Activated CD4-positive, alpha-beta T cell treated with anti-CD3 and anti-CD28 coated beads, Interleukin-2, amount 50 U/mL, for 48 hours (primary cell): ENCODE measurements at places on chromosomes 6 and 20.

- no peak for DNase-seq
Observed at GRCh38 chr6:140366991-140367390, 992.5 kb upstream of the CITED2 start.

GRCh38 chr20:47237715-47238114 is 118.8 kb downstream of the ZMYND8 start:
- DNase-seq: no peak

GRCh38 chr20:46195264-46196036 is 77.3 kb downstream of the CD40 start:
- DNase-seq: no peak

GRCh38 chr6:31814677-31815024 is 432 bp downstream of the HSPA1L start:
- peak; percentile 74 for DNase-seq

DNA sequence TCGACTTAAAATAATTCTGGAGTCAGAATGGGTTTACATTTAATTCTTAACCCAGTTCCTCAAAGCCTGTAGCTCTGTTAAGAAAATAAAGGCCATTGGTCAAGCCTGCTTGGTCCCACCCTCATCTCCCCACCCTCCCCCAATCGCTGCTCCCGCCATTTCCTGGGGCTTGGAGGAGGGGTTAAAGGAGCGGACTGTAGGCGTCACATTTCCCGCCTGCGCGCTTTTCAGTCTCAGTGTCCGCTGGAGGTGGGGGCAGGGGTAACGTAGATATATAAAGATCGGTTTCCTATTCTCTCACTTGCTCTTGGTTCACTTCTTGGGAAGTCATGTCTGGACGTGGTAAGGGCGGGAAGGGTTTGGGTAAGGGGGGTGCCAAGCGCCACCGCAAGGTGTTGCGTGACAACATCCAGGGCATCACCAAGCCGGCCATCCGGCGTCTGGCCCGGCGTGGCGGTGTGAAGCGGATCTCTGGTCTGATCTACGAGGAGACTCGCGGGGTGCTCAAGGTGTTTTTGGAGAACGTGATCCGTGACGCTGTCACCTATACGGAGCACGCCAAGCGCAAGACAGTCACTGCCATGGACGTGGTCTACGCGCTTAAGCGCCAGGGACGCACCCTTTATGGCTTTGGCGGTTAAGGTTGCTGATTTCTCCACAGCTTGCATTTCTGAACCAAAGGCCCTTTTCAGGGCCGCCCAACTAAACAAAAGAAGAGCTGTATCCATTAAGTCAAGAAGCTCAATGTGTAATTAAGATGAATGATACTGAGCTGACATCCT is 58.9 kb downstream of the TRIM38 start:
- DNase-seq: peak; percentile 92

DNA sequence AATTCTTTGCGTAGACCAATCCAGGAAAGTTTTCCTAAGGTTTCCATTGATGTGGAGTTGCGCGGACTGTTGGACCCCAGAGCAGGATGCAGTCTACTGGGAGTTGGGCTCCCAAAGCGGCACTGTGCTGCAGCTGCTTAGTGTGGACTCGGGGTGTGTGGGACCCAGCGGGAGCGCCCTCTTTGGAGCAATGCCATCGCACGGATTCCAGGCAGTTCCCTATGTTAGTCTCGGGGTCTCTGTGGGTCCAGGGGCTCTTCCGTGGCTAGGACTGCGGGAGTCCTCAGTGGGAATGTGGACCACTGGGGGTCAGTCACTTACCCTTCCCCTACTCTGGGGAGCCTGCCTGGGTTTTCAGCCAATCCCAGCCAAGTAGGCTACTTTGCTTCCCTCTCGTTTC is 151.7 kb upstream of the OLIG3 start:
- no peak for DNase-seq

GRCh38 chr6:43172104-43173007 is 1.3 kb downstream of the SRF start:
- peak; percentile 61 for DNase-seq

DNA sequence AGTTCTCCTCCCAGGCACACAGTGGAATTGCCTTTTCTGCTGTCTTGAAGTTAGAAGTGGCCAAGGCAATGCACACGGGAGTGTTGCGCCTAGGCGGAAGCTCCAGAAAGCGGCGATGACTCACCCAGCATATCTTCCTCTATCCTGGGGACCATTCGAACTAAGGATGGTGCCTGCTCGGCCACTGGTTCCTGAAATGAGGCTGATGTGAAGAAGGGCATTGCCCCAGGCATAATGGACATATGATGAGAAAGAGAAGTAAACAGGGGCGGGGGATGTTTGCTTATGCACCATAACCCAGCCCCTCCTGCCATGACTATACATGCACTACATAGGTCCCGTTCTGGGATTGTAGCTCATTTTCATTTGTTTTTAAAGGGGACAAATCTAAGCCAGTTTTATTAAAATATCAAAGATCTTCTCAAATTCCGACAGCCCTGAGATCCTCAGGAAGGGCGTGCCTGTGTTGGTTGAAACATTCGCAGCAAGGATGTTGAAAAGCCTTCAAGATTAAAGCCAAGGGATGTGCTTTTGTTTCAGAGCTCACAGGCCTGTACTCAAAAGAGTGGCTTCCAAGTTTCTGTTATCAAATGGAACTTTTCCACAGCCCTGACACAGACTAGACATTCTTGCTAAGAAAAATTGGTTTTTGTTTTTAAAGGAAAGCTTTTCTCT is 218.5 kb downstream of the LY86 start:
- no peak for DNase-seq

- no peak for DNase-seq
Observed at GRCh38 chr6:36064770-36065396, 37.3 kb downstream of the MAPK14 start.

- no peak for DNase-seq
Observed at GRCh38 chr6:45929421-45930361, 86.0 kb downstream of the CLIC5 start.

GRCh38 chr6:98782772-98783171 is 51.6 kb upstream of the POU3F2 start:
- no peak for DNase-seq

- no peak for DNase-seq
Observed at GRCh38 chr6:38262609-38263008, 377.1 kb downstream of the BTBD9 start.

DNA sequence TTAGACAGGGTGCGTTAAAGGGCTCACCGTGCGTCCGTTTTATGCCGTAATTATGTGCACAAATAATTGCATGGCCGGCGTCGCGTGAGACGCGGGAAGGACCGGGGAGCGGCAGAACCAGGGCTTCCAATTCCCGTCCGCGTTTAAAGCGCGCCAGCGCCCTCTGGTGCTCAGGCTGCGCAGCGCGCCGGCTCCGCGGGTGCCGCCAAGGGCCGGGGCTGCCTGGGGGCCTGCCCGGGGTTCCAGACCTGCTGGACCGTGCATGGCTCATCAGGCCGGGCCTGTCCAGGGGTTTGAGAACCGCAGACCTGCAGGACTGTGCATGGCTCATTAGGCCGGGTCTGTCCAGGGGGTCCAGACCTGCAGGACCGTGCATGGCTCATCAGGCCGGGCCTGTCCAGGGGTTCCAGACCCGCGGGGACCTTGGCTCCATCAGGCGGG is 369.0 kb downstream of the THBS2 start:
- DNase-seq: peak; percentile 76

GRCh38 chr6:160106010-160106409 is 15.6 kb upstream of the SLC22A1 start:
- no peak for DNase-seq

DNA sequence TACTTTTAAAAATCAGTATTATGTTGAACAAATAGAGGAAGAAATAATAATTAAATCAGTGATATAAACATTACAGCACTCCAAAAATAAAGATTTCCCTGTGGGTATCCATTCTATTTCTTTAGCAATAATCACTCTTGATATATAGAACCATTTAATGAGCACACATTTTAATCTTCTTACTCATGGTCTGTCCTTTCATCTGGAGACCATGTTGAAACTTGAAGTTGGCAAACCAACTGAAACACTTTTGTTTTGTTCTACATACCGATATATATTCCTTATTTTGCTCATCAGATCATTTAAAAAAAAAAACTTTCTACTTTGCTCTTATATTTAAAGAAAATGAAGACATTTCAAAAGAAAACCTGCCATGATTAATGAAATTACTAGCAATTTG is 13.4 kb downstream of the C6orf58 start:
- DNase-seq: no peak

DNA sequence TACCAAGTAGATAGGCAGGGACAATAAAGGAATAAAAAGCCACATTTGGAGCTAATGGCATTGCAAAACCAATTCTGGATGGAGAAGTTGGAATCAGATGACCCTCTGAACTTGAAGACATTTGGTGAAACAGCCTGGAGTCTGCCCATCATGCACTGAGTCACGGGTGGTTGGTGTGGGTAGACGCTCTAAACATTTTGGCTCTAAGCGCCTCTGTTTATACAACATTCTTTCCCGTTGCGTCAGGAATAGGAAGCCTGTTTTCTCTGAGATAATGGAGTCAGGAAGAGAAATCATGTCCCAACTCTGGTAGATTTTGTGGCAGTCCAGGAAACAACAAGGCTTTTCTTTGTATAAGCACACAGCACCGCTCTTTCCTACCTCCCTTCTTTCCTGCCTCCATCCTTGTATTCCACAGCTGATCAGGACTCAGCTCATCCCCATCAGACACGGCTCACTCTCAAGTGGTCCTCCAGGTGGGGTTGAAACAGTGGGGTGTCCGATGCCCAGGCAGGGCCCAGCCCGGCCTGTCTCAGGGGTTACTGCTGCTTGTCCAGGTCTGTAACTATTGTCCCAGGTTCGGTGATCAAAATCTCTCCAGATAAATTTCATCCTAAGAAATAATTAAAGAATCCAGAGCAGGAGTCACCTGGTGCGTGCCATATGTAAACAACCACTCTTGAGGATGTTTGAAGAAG is 12.1 kb upstream of the RAMACL start:
- DNase-seq: no peak

DNA sequence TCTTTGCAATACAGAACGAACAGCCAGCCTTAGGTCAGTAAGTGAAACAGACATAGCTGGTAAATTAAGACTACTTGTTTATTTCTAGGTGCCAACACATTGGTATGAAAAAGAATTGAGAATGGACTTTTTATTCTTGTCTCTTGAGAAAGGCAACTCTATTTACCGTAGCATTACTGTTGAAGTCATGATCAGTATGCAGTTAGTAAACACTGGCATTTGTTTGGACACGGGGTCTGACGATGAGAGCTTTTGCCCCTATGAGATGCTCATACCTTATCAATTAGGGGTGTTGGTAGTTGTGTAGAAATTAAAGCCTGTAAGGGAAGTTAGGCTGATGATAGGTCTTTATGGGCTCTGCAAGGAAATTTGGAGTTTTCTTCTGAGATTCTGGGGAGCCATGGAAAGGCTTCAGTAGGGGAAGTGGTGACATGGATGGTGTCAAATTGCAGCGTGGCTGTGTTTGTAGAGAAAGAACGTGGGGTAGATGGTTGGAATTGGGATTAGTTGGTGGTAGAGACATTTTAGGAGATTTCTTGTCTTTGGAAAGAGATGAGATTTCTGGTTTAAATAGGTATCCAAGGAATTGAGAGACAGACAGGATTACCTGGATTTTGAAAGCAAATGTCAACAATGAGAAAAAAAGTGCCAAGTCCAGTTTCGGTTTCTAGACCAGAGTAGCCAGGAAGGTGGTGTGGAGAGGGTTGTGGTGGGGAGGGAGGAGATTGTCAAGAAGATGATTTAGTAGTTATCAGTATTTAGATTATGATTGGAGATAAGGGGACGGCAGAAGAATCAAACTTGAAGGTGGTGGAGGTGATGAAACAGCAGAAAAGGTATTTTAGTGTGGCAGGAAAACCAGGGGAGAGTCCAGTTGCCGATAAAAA is 116.6 kb downstream of the JARID2 start:
- DNase-seq: no peak

DNA sequence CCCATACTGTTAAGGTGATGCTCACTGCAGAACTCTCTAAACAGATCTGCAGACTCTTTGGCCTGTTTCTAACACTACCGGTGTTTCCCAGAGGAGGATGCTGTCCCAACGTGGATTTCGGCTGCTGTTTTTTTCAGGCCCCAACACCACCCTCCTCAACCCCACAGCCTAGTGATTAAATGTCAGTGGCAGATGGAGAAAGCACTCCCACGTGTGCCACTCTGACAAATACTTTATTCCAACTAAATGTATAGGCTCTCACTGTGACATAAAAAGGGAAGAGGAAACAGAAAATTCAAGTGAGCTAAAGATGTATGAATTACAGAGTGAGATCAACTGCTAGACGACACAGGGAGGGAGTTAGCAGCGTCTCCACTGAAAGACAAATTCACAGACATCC is 3.6 kb downstream of the TBC1D20 start:
- no peak for DNase-seq

- DNase-seq: no peak
Observed at GRCh38 chr20:353166-353565, 6.3 kb downstream of the NRSN2 start.

DNA sequence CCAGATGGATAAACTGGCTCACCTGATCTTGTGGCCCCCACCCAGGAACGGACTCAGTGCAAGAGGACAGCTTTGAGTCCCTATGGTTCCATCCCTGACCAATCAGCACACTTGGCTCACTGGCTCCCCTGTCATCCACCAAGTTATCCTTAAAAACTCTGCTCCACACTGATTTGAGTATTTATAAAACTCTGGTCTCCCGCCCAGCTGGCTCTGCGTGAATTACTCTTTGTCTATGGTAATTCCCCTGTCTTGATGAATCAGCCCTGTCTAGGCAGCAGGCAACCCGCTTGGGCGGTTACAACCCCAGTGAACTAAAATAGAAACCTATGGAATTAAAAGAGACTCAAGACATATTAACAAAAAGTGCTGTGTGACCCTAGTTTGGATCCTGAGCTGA is 38.1 kb upstream of the CD83 start:
- DNase-seq: peak; percentile 35

GRCh38 chr6:32664827-32665362 is 1.6 kb downstream of the HLA-DQB1 start:
- peak; percentile 12 for DNase-seq

- DNase-seq: no peak
Observed at GRCh38 chr6:68597642-68598041, 37.4 kb upstream of the ADGRB3 start.

- no peak for DNase-seq
Observed at GRCh38 chr6:66128243-66128642, 421.2 kb upstream of the EYS start.

DNA sequence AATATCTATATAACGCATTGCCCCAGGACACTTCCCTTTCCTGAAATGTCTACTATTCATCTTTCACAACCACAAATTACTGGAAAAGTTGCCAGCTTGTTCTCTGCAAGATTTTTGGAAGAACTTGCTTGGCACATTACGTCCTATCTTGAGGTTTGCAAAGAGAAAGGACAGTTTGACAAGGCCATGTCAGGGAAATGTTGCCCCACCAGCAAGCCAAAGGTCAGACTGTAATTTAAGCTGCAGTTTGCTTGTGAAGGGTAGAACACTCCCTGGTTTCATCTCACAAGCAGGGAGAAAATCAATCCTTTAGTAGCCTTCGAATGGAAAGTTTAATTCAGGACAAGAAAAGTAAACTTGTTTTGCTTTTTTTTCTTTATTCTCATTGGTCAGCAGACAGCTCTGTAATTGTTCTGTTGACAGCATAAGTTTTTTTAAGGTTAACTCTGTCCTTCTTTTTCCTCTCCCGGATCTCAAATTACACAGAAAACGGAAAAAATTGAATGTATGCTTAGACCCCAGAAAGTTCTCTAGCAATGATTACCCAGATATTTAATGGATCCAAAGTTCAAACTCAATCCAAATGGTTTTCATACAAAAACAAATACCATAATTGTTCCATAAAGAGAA is 541.8 kb upstream of the NRSN1 start:
- DNase-seq: no peak

GRCh38 chr6:156487877-156488276 is 289.3 kb upstream of the ARID1B start:
- no peak for DNase-seq
